Left ventricle myocardium inferior (tissue), 1 donor: ENCODE measurements at places on chromosomes 2 and 18. TPM values are rescaled to one million over a fixed set of nuclear protein-coding genes. Genes with fewer than 3 reads are reported as not detected.

- no peak for DNase-seq
These were observed 11.9 kb downstream of the ZNF407 start for GRCh38 chr18:74609535-74609934.

DNA sequence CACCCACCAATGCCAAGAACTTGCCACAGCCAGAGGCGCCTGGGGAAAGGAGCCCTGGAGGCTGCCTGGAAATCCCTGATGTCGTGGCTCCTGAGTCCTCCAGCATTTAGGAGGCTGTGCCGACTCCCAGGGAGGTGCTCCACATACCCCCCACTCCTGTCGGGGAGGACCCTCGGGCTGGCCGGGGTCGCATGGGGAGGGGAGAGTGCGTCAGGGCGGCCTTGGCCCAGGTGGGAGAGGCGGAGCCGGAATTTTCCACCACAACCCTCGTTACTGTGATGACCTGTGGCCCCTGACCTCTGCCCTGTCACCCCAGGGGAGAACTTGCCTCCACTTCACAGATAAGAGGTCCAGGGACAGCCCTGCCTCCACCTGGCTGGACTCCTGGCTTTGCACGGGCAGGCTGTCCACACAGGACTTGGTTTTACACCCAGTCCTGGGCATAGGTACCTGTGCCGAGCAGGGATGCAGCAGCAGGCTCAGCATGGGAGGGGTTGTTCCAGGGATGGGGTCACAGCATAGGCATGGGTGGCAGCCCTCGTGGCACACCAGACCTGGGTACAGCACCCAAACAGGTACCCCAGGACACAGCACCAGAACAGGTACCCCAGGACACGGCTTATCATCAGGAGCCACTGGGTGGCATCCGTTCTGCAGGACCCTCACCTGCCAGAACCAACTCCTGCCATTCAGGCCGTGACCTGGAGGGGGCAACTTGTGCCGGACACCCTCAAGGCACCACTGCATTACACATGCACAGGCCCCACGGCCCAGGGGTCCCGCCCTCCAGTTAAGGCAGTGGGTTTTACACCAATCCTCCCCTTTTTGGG, 12.3 kb upstream of the AGXT start:
- no peak for DNase-seq

DNA sequence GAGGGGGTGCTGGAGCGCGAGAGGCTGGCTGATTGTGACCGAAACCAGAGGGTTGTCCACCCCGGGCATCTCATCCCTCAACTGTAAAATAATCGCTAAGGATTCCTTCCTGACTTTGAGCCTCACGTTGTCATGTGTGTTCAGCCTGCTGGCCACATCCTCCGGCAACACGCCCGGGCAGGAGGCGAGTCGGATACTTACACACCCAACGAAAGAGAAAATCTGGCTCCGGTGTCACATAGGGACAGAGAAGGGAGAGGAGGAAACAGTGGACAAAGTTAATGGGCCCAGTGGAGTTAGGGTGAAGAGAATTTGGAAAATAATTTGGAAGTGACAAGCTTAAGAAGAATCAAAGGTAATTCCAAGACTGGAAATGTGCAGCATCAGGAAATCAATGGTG, 2.4 kb downstream of the TLX2 start:
- DNase-seq = no peak

DNA sequence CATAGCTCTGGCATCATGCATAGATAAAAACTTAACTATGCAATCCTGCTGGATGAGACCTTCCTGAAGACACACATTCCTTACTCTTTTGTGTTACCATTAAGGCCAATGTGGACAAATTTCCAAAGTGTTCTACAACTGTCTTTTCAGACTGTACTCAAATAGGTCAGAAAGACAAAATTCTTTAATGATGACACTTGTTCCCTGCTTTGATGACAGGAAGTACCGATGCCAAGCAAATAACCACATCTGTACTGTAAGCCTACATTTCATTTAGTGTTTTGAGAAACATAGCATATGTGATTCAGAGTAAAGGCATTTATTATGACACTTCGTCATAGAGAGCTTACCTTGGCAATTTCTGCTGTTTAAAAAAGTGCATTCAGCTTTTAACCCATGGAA, 55.0 kb downstream of the PMAIP1 start:
- DNase-seq = no peak

DNA sequence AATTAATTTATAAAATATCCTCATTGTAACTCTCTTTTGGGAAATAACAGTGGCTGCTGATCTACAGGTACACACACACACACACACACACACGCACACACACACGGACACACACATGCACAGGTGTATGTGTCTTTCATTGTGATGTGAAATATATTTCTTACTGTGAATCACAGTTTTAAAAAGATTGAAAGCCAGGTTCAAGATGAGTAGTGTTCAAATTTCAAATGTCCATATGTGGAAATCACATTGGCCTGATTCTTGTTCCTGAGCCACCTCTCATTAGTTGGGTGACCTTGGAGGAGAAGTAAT, 372.4 kb downstream of the ALK start:
- no peak for DNase-seq

GRCh38 chr2:42558827-42559226, 9.6 kb upstream of the MTA3 start:
- no peak for DNase-seq

DNA sequence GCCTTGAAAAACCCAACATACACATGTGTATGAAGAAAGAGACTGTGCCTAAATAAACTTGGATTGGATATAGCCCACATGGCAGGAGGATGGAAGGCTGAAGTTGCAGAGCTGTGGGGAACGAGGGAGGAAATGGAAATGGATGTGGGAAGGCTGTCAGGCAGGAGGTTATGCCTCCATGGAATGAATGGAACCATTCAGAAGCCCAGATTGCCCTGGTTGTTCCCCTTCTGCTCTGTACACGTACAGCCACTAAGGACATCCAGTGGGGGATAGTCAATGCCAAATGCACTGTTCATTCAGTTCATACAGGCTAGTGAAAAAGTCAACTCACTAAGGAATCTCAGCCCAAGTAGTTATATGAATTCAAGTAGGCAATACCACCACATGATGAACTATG, 463.7 kb downstream of the TNS1 start:
- DNase-seq = no peak

- DNase-seq = no peak
These were observed 69.8 kb downstream of the NFATC1 start for GRCh38 chr18:79465392-79465991.

- no peak for DNase-seq
These were observed 89.6 kb downstream of the MTCL1 start for GRCh38 chr18:8794934-8795280.

- DNase-seq = no peak
These were observed 5.9 kb downstream of the SRSF7 start for GRCh38 chr2:38745267-38745666.

GRCh38 chr2:212523756-212524155, 14.8 kb downstream of the ERBB4 start:
- no peak for DNase-seq

DNA sequence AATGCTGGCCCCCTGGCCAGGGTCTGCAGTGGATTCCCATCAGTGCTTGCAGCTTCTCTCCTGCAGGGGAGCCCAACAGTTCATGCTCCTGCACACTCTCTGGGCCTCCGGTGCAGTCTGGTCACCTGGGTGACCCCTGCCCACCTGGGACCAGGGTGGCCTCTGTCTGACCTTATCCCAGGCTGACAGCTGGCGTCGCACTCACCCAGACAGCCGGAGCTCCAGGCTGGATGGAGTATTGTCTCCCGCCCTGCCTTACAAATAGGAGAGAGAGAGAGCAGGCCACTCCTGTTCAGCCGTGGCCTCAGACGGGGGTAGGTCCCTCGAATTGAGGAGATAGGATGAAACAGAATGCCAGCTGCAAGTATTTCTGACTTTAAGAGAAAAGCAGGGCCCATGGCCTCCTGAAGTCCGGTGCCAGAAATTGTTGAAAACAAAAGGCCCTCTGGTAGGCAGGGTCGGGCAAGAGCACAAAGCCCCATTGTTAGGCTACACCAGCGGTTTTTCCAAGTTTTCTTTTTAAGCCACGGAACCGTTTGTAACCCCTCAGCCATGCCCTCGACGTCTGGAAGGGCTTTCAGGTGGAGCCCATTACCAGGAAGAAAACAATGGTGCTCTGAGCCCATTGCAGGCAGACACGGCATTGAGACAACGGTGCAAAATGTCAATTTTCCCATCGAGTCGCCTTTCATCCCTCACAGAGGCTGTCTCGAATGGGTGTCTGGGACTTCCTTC, 258.4 kb downstream of the BCL11A start:
- DNase-seq = no peak

DNA sequence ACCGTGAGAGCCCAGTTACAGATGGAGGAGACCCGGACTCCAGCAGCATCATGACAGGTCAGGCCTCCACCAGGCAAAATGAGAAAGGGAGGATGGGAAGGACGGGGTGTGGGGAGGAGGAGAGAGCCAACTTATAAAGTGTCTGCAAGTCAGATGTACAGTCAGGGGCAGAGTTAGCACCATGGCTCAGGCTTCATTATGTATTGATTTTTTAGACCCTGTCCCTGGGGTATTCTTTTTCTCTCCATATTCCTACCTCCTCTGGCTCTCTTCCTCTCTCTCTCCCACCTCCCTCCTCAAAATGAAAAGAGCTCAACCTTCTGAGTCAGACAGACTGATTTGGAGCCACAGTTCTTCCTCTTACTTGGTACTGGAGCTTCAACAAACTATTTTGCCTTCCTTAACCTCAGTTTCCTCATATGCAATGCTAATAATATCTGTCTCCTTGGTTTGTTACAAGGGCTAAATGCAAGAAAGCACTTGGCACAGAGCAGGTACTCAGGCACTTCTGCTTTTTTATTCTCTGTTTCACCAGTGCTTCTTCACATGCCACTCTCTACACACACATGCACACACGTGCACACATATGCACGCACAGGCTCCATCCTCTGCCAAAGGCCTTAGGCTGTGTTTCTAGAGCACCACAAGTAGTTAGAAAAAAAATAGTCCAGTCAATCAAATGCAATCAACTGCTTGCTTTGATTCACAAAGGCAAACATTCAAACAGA, 92.3 kb upstream of the PKDCC start:
- DNase-seq = no peak

DNA sequence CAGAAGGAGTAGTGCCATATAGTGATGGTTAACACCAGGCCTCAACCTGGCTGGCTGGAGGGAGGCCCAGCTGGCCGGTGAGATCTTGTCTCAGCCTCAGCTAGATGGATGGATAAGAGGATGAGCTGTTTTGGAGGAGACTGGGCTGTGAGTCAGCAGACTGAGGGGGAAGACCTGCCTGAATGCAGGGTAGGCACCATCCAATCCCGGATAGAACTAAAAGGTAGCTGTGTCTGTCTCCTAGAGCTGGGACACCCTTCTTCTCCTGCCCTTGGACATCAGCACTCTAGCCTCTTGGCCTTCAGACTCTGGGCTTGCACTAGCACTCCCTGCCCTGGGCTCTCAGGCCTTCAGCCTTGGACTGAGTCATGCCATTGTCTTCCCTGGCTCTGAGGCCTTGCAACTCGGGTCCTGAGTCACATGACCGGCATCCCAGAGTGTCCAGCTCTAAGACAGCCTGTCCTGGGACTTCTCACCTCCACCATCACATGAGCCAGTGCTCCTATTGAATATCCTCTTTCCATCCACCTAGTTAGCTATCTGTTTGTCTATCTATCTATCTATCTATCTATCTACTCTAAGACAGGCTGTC, 131.3 kb downstream of the TPO start:
- no peak for DNase-seq

DNA sequence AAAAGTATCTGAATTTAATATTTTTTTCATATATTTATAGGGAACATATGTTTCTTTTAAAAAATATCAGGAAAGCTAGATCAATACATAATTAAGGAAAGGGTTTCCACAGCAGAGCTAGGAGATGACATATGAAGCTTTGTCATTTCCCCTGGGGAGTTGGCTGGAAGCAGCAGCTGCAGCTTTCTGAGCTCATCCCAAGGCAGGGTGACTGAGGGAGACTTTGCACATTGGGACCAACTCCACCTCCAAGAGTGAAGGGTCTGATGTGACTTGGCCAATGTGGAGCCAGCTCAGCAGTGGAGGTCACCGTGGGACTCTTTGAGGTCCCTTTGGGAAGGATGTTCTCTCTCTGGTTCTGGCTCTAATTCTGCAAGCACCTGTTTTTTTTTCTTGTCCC, 315.1 kb downstream of the RDH14 start:
- DNase-seq = no peak

DNA sequence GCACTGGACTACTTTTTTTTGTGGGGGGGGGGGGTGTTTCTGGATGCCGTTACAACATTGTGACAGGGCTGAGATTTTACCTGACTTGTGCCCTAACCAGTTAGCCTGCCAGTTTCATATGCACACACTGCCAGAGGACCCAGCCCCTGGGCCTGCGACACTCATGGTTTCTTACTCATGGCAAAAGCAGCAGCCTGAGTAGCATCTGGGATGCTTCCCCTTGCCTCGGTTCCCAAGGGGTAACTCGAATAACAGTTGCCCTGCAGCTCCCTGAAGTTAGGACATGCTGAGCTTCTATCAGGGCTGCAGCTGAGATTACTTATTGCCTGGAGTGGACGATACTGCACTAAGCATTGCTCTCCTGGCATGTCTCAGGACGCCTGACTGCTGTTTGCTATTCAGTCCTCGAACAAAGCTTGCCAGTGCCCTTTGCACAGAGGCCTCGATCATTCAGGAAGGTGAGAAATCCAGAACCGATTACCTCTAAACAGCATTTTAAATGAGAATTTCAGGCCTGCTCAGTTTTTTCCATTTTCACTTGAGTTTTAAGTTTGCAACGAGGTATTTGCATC, 47.9 kb downstream of the TRPM8 start:
- DNase-seq = no peak

DNA sequence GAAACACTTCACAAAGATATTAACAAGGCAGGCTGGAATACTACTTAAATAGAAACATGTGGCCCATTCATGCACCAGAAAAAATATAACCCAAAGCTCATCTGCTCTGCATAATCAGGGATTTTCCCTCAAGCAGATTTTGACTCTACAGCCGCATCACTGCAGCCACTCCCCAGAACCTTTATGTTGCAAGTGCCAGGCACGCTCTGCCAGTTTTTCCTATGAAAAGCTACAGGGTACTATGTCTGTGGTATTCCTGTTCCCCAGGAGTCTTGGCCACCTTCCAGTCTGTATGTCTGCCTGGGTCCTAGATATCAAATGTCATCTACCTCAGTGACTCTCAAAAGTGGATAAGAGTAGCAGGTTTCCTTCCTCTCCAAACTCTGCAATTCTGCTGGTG, 3.8 kb downstream of the COA5 start:
- no peak for DNase-seq

Gene GPR75
- 0.82 TPM for total RNA-seq

Gene PROC
- not detected for total RNA-seq

Gene EVA1A
- total RNA-seq = 0.41 TPM

Gene SNTG2
- total RNA-seq = 0.47 TPM

Gene PDE6D
- 15.5 TPM for total RNA-seq

Gene DES
- 15,954 TPM for total RNA-seq

Gene HYCC2
- 11.5 TPM for total RNA-seq

Gene LHCGR
- 0.16 TPM for total RNA-seq
